NCI-H1436 (cell line): ENCODE measurements at places on chromosomes 16 and 17.

DNA sequence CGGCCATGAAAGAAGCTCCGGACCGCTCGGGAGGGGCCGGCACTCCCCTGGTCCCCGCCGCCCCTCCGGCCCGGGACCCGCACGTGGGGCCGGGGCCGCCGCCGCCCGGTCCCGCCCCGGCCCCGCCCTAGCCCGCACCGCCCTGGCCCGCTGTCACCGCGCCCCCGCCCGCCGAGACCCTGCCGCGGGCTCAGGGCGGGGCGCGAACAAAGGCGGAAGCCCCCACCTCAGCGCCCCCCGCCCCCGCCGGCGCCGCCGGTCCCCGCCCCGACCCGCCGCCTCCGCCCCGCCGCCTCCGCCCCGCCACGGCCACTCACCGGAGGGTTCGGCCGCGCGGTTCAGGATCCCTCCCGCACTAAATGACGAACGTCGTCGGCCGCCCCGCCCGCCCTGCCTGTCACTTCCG is at the start of gene ARHGDIA:
Gene ARHGDIA, minus strand, starts transcription at position 357 of the 406 bp plus-strand sequence. CDS start 1,407 bp downstream, outside the sequence.
- DNase-seq, result no peak

DNA sequence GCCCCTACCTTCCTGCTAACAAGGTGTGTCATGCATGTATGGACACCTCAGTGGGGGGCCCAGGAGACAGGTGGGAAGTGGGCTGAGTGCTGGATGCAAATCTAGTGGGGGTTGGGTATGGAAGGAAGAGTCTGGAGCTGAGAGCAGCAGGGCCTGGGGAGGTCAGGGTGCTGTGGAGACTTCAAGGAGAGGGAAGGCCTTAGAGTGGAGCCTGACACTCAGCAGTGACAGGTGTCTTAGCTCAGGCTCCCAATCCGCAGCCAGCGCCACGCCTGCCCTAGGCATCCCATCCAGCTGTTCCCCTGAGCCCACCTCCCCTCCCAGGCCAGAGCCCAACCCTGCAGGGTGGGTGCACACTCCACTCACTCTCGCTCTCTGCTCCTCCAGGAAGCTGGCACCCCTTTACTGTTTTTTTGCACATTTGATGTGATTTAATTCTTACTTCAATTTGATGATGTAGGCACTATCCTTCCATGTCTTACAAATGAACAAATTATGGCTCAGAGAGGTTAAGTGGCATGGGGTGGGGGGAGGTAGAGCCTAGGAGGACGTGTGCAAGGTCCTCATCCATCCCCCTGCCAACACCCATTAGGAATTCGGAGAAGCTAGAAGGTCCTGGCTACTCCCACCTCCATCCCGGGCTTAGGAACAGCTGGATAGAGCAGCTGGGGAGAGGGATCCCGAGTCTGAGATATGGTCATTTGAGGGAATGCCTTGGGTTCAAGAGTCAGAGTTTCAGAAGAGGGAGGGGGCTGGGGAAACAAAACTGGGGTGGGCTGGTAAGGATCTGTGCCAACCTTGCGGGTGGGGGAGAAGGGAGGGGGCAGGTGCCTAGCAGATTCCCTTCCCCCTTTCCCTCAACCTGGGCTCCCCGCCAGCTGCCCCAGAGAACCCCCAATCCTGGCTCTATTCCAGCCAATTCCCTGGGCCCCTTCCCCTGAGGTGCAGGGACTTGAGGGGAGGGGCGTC is 2.1 kb downstream of the FAM171A2 start:
- DNase-seq, result peak; percentile 29

GRCh38 chr16:12099451-12100123 is 123.1 kb downstream of the SNX29 start:
- no peak for DNase-seq

DNA sequence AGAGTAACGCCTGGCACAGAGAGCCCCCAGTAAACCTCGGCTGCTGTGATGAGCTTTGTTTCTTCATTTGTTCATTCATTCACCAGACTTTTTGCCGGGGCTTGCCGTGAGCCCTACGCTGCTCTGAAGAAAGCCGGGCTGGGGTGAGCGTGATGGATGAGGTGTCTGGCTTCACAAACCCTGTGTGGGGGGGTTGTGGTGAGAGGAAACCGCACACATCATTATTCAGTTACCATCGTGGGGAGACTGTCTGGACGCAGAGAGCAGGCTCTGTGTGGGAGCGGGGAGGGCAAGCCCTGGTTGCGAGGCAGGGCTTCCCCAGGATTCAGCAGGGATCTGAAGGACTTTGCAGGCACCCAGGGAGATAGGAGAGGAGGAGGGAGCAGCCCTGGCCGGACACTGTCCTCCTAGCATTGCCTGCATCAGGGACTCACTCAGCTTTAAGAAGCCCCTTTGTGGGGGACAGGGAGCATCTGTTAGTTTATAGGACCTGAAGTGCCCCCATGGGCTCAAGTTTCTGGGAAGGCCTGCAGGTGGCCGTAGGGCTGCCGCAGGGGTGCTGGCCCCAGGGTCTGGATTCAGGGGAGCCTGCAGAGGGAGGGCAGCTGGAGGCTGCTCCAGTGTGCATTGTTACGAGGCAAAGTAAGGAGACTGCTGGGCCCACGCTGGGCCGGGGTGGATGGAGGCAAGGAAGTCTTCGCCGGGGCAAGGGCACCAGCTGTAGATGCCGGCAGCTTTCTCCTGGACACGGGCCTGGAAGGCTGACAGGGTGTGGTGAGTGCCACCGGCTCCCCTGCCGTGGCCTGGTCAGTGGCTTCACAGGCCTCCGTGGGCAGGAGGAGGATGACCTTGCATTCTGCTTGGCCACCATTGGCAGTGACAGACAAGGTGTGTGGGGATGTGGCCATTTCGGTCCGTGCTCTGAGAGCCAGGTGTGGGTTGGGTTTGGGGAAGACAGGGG is 334.5 kb downstream of the SEC14L1 start:
- DNase-seq, result no peak

DNA sequence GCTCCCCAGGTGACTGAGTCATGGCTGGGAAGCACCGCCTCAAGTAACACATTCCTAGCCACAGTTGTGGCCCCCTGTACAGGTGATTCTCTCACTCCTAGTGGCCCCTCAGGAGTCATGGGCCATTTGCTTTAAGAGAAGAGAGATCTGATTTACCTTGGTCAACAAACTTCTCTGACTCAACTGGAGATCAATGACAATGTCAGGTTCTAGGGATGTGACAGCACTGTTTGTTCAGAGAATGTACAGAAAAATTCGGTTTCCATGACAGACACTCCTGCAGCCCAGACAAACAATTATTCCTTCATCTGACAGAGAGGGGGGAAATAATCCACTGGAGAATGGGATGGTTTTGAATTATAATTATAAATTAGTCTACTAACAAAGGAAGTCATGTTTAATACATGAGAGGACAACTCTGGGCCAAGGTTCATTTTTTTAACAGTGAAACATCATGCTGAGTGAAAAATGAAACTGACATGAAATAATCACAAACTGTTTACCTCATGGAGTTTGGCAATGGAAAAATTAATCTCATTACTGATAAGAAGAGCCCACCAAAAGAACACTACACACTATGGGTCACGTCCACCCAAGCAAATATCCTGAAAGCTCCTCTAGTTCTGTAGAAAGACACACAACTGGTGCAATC is 9.7 kb downstream of the ERN1 start:
- DNase-seq, result no peak

DNA sequence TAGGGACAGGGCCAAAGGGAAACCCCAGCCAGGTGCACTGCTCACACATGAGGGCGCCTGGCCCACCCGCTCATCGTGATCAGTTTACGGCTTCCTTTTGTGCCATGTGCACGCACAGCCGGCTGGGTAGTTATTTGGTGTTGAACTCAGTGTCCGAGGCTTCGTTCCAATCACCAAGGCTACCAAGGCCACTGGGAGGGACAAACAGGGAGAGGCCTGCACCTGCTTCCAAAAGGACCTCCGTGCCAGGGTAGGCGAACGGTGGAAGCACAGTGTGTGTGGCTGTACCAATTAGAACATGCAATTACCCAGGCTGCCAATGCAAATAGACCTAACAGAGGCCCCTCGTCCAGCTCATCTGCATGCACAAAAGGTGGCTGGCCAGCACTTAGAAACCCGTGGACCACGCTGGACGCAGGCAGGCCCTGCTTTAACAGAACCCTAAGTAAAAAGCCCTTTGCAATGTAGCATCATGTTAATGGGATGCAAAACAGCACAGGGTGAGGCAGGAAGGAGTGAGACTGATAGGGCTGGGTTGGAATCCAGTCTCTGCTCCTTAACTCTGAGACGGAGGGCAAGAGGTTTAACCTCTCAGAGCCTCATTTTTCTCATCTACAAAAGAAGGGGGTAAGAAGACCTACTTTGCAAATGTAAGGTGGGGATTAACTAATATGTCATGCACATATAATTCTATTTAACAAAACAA is 204.0 kb downstream of the XYLT1 start:
- no peak for DNase-seq

- peak; percentile 19 for DNase-seq
Observed at GRCh38 chr17:66348584-66349165, 46.3 kb downstream of the PRKCA start.

- DNase-seq, result no peak
Observed at GRCh38 chr17:50192144-50192617, 9.2 kb downstream of the COL1A1 start.

GRCh38 chr17:50308666-50309065 is 34.4 kb downstream of the TMEM92 start:
- DNase-seq, result no peak

GRCh38 chr16:51971184-51971583 is 575.8 kb downstream of the TOX3 start:
- peak; percentile 5 for DNase-seq

- DNase-seq, result no peak
Observed at GRCh38 chr16:78570399-78571141, 471.1 kb downstream of the WWOX start.

- peak; percentile 45 for DNase-seq
Observed at GRCh38 chr16:55179852-55180585, 144.0 kb upstream of the IRX6 start.

GRCh38 chr17:44940768-44941167 is 6.8 kb downstream of the KIF18B start:
- no peak for DNase-seq

- no peak for DNase-seq
Observed at GRCh38 chr17:52147431-52147830, 11.1 kb downstream of the CA10 start.

- DNase-seq, result no peak
Observed at GRCh38 chr17:78474614-78475146, 96.2 kb downstream of the PGS1 start.

GRCh38 chr17:56222255-56222654 is 69.0 kb downstream of the ANKFN1 start:
- no peak for DNase-seq

DNA sequence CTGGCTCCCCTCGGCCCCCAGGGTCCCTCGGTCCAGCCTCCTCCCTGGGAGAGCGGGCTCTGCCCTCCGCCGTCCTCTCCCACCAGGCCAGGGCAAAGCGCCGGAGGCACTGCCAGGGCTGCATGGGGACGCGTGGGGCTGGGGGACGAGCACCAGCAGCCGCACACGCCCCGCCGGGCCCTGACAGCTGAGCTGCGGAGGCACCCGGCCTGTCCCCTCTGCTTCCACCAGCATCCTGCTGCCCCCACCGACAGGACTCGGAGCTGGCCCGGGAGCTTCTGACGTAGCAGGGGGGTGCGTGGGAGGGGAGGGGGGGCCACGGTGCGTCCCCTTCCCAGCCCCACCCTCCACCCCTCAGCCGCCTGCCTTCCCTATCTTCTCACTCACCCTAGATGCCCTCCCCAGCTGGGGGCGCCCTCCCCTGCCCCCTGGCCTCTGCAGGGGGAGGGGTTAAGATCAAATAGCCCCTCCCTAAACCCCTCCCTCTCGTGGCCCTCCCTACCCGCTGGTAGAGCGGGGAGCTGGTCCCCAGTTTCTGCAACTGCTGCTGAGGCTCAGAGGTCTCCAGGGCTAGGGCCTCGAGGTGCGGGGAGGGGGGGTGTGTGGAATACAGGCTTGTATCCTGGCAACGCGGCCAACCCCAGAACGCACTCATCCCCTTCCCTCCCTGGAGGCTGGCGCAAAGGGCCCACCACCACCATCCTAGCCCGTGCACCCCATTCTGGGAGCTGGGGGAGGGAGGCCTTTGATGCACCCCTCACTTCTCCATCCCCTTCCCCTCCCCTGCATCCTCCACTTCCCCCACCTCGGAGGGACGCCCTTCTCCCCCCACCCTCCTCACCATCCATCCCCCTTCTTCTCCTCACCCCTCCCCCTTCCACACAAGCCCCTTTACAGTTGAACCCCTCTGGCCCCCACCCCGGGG is 1.0 kb downstream of the SRCIN1 start:
- peak; percentile 78 for DNase-seq

DNA sequence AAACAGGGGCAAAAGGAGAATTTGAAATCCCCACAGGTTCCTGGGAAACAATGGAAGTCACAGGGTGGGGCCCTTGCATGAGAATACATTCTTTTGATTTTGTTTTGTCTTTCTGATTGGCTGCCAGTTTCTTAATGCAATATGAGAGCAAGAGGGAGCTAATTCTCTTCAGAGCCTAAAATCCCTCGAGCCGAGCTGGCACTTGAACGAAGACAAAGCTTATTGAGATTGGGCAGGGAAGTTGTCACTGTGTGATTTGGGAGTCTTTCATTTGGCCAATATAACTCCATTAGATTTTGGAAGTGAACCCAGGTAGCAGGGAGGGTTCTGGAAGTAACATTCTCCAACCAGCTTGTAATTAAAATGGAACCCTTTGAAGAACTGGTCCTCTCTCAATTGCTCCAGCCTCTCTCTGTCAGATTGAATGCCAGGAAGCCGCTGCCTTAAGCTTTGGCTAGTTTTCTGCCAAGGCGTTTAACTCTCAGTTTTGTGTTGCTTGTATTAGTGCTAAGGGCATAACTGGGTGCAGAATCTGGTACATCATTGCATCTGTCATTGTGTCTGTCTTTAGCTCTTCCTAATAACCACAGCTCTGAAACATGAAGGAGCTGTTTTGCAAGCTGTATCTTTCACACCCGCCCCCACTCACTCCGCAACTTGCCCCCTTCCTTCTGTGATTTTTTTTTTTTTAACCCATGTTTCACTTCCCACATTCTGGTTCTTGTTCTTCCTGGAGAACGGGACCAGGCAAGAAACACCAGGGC is 272.0 kb downstream of the MAF start:
- no peak for DNase-seq

DNA sequence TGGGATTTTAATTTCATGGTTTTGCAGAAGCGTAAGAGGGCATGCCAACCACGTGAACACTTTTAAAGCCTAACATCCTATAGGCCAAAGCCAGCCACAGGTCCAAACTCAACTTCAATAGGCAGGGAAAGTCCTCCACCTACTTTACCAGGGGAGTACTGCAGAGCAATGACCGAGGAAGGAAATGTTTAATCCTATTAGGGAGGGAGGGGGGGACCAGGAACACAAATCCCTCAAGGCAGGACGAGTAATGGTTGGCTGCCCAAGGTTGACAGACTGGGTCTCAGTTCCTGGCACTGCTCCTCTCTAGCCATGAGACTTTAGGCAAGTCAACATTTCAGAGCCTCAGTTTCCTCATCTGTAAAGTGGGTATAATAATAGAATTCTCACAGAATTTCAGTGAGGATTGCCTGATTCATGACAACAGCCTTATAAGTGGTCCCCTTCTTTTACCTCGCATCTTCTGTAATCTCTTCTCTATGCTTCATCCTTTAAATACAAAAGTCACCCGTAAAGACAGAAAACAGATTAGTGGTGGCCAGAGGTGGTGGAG is 315.8 kb downstream of the HAPSTR1 start:
- no peak for DNase-seq

DNA sequence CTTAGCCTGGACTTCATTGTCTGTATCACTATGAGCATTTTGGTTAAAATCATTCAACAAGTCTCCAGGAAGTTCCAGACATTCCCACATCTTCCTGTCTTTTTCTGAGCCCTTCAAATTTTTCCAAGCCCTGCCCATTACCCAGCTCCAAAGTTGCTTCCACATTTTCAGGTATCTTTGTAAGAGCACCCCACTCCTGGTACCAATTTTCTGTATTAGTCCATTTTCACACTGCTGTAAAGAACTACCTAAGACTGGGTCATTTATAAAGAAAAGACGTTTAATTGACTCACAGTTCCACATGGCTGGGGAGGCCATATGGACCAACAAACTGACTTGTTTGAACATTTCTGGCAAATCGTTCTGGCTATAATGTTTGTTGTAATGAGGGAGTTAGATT is 67.4 kb downstream of the CDRT15 start:
- DNase-seq, result no peak
